A673 (cell line): ENCODE measurements at places on chromosomes 5 and 9. TPM values are rescaled to one million over a fixed set of nuclear protein-coding genes. Genes with fewer than 3 reads are reported as not detected.
A peak's percentile ranks its signal among the peaks of the same experiment; 100 is the strongest.

DNA sequence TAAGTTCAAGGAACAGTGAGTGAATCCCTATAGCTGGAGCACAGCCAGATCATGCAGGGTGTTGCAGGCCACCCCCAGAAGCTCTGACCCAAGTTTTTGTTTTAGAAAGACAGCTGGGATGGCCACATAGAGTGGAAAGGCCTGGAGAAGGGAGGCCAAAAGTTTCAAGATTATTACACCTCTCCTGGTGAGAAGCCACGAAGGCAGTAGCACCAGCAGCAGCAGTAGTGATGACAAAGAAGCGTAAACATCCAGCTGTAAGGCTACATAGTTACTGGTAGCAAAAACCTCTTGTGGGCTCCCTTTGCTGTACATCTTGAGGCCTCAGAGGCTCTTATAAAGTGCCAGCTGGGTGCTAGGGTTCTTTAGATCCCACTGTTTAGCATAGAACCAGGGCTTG lies 11.8 kb downstream of the ADAMTSL1 start:
- DNase-seq, result no peak

DNA sequence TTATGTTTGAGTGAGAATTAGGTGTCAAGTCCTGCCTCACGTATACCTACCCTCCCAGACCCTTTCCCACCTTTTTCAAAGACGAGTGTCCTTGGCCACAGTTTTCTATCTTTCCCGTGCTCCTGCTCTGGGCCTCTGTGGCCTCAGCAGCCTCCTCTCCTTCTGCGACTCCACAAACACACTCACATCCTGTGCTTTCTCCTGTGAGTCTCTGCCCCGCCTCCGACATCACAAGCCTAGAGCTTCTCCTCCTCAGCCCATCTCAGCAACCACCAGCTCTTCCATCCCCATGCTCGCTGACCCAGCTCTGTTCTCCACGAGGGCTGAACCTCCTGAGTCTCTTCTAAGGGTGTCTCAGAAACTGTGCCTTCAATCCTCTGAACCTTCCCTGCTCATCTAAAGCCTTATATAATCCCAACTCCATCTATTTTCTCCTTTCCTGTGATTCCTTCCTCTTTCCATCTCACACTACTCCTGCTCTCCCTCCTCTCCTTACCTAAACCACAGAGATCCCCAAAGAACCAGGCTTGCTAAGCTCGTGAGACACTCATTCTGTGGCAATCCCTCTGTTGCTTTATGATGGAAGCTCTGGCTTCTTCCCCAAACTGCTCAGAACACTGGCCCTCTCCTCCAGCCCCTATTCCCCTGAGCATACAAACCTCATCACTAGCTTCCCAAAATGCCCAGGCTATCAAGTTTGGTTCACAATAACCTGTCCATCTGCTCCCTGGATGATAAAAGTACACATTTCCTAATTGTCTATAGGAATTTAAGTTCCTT lies 55.2 kb downstream of the RASEF start:
- DNase-seq, result no peak

DNA sequence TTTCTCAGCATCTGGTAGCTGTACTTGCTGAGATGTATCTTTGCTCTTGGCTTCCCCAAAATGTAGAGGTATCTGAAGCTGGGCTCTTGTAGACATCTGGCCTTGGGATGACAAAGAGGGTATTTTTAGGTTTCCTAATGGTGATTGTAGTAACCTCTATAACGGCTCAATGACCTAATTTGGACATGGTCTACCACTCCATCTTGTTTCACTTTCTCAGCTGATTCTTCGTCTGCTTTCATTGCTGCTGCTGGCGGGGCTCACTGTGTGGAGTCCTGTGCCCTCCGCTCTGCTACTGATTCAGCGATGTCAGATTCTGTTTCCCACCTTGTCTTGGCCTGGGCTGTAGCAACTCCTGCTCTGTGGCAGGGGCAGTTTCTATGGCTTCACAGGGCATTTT lies 12.7 kb upstream of the MARCHF11 start:
- DNase-seq, result no peak

DNA sequence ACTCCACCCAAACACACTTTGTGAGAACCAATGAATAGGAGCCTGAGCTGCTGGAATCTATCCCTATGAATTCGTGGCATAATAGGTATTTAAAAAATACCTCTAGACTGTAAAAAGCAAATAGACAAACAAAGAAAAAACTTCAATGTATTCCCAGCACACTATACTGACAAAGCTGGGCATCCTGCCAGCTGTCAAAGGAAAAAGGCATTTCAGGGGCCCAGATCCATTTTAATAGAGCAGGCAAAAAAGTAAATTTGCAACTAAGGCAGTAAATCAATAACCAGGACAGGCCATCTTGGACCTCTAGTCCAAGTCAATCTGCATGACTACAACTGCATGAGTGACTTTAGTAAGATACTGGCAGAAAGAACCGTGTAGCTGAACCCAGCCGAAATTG lies 25.6 kb upstream of the LARP1 start:
- DNase-seq, result peak; percentile 19

GRCh38 chr5:76947082-76947503 lies 5.8 kb upstream of the CRHBP start:
- DNase-seq, result no peak

DNA sequence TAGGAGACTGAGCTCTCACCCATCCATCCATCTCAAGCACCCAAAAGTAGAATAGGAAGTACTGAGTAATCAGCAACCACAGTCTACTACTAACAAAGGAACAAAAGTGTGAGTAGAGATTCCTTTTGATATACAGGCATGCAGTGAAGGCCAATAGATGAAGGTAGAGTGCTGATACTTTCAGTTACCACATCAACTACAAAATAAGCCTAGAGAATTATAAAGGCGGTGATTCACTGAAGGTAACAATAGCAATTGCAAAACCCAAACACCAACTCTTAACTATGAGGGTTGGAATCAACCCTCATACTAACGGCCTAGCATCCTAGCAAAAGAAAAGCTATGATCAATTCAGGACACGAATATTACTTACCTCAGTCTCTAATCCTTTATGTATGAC lies 992.6 kb downstream of the DNAH5 start:
- DNase-seq, result no peak

GRCh38 chr5:135993880-135994636 lies 34.7 kb upstream of the TGFBI start:
- DNase-seq, result peak; percentile 84

- no peak for DNase-seq
Observed at GRCh38 chr9:68762570-68762969, 57.5 kb downstream of the PIP5K1B start.

DNA sequence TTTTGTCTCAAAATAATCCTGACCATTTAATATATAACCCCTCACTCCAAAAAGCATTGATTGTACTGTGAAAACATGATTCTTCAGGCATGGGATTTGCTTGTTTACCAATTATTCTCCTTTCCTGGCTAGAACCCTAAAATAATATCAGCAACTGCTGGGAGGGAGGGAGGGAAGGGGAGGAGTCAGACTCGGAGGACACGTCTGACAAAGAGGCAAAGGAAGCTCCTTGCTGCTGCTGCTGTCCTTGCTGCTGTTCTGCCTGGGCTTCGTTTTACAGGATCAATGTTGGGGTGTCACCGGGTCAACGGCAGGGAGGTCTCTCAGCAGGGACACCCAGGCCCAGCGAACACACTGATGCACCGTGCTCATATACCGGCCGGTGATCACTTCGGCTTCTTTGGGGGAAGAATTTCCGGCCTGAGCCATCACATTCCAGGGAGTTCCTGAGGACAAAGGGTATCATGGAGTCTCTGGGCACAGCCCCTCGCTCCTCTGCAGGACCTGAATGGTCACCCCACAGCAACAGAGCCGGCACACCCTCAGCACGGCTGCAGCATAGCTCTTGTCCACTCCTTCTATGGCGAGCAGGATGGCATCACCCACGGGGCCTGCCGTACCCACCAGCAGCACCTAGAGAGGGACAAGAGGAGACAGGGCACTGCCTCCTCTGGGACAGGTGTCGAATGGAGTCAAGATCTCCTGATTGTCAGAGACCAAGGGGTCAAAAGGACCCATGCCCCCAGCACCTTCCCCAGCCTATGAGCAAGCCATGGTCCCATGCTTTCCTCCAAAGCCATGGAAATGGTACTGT lies 27.9 kb downstream of the MED10 start:
- no peak for DNase-seq

DNA sequence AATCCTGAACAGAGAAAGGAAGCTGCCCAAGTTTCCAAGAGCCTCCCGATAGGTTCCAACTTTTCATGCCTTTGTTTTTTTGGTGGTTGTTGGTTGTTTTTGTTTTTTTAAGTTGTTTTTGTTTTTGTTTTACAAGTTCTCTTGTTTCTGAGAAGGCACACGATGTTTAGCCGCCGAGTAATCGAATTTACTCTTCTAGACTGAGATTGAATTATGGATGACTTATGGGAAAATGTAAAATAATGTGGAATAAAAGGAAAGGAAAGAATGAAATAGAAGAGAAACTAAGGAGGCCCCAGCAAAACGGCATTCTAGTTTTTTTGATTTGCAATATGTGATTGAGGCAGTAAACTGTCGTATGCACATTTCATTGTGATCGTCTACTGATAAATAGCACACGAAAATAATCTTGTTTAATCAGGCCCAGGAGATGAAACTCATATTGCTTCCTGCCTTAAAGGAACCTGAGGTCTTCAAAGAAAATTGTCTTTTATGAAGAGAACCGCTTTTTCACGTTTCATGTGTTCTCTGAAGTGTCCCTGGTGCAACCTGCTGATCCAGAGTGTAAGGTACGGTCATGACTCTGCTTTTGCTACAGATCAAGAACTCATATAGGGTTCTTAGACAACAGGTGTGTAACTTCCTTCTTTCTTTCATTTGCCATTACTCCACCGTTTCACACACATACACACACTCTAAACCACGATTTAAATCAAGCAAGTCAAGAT lies 1.3 kb upstream of the GNAQ start:
- DNase-seq, result no peak

DNA sequence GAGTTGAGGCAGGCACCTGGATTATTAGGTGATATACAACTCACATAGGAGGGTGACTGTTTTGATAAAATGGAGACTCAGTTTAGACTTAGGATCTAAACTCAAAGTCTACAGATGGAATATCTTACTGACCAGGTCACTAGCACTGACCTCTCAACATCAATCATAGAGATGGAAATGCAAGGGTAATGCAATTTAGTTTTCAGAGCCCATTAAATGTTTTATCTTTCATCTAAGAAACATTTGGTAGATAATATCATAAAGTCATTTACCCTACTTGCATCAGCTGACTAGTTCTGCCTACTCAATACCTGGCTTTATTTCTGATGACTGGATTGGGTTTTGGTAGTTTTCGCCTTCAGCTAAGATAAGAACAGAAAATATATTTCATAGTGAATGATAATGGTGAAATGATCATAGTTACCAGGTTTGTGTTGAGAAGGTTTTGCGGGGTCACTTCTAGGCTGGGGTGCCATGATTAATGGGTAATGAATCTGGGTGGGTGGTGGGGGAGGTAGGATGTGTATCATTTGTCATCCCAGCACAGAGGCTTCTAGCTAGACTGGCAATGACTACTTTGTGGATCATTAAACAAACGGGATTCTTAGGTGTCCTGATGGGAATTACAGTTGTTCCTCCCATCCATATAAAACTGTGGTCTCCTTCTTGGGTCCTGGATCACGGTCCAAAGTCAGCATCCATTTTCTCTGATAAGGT lies 173.4 kb downstream of the PPP2R2B start:
- no peak for DNase-seq

DNA sequence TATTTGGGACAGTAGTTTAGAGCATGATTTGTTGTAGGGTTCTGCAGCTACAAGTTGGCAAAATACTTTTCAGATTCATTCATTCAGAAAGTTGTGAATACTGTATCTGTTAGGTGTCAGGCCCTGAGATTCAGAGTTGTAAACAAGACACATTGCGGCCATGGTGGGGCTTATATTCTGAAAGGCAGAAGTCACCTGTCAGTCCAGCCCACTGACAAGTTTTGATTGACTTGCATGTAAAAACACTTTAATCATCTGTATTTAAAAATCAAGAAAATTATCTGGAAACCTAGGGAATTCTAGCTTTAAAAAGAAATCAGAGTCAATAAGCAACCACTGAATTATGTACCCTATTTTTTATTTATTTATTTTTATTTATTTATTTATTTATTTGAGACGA lies 13.0 kb downstream of the LARP1 start:
- no peak for DNase-seq

- no peak for DNase-seq
Observed at GRCh38 chr9:76330034-76330433, 64.2 kb downstream of the RFK start.

DNA sequence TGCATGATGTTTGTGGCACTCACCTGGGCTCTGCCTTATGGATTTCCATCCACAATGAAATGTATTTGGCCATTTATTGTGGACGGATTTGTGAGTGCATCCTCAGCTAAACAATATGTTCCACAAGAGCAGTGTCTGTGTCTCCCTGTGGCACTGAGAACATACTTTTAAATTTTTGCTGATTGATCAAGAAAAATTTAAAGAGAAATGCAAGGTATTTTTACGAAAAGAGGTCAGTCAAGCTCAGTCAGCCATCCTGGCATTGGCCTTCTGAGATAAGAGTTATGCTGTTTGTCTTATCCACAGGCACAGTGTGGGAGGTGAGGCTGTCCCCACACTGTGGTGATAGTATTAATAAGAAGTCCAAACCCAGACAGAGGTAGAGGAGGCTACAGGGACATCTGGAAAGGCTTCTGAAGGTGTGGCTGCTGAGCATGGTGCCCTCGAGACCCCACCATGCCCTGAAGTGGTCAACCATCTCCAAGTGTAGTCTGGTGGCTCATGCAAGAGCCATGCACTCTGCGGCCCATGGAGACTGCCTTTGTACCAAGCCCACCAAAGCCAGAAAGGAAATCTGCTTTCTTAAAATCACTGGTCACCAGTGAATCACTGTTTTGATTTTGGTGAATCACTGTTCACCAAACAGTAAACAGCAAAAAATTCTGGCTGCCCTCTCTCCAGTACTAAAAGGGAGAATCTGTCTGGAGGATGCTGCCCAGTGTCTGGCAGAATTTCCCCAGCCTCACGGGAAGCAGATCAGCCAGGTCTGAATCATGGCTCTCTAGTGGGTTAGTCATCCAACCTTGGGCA lies 28.8 kb downstream of the SPOCK1 start:
- no peak for DNase-seq

GRCh38 chr5:152007653-152008335 lies 83.1 kb upstream of the GLRA1 start:
- DNase-seq, result no peak

Gene KCNIP1
- 3.6 and 3.7 TPM in 2 replicates for total RNA-seq

Gene KCNV2
- total RNA-seq, result not detected in 2 replicates

Gene PCDHB13
- 1.8 and 2.5 TPM in 2 replicates for total RNA-seq

Gene TAL2
- not detected in 2 replicates for total RNA-seq

Gene LPAR1
- 28.3 and 29.0 TPM in 2 replicates for total RNA-seq

Gene NFIL3
- 12.5 and 14.5 TPM in 2 replicates for total RNA-seq

Gene LHX6
- total RNA-seq, result not detected in 2 replicates

Gene PDE4D
- total RNA-seq, result 5.2 and 6.5 TPM in 2 replicates

Gene MCIDAS
- total RNA-seq, result 0.47 and 1.2 TPM in 2 replicates

Gene ERBIN
- 47.5 and 51.4 TPM in 2 replicates for total RNA-seq

Gene SLC36A3
- total RNA-seq, result not detected in 2 replicates

Gene GPR151
- total RNA-seq, result not detected in 2 replicates

Gene ARPC5L
- 73.3 and 73.9 TPM in 2 replicates for total RNA-seq

Gene DCP2
- total RNA-seq, result 73.5 and 78.0 TPM in 2 replicates

Gene ARL14EPL
- total RNA-seq, result not detected in 2 replicates
